Left renal cortex interstitium (tissue), 4 donors: ENCODE measurements at places on chromosomes 12 and 14. TPM values are rescaled to one million over a fixed set of nuclear protein-coding genes. Genes with fewer than 3 reads are reported as not detected.

The TMEM263 gene
- polyA plus RNA-seq: 76.0 TPM

The GDF11 gene
- polyA plus RNA-seq: 20.5 TPM

DNA sequence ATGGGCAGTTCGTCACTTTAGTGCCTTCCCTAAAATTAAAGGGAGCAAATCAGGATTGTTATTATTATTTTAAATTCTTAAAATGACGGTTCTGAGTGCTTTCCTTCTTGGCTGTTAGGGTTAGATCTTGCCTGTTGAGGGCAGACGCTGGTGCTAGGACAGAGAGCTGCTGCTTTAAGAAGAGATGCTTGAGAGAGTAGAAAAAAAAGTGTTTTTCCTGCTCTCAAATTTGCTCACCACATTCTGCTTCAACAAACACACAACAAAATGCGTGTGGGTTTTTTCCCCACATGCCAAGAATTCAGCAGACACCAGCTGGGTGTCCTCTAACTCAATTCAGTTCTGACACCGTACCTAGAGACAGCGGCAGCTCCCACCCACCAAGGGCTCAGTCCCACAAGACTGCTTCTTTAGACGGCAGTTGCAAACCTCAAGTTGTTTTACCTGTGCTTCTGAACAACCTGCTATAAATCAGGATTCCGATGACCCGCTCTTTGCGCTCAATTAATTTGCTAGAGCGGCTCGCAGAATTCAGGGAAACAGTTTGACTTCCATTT lies 75.8 kb upstream of the RIN3 start:
- DNase-seq: no peak

DNA sequence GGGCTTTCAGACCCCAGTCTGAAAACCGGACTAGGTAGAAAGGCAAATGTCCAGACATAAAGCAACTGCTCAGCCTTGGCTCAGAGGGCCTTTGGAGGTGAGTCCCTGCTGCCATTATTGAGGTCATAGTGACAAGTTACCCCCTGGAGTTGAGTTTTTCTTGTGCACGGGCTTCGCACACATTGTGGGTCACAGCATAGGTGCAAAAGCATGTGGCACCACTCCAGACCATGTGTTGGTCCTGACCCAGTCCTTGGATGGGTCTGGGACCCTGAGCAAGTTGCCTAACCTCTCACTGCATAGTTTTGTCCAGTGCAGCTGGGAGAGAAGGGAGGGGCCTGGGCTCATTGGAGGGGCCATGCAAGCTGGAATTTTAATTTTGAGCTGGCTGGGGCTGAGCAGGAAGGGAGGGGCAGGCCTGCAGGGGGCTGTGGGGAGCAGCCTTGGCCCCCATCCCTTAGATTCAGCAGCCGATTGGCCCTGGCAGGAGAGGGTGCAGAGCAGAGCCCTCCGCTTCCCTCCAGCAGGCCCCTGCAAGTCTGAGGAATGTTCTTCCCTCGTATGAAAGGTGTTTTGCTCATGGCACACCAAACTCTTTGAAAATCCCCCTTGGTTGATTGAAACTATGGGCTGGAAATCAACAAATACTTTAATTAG lies 4.2 kb upstream of the KRT5 start:
- no peak for DNase-seq

GRCh38 chr14:90656973-90657372 lies 159.3 kb downstream of the TTC7B start:
- no peak for DNase-seq
